ENCODE measurements at places on chromosomes 5 and 9.
A peak's percentile ranks its signal among the peaks of the same experiment; 100 is the strongest.

- no peak overlapping the region for H3K27ac ChIP-seq
- H3K4me1 ChIP-seq: no peaks in the 10 kb centered on the region
- no peak overlapping the region for H3K4me3 ChIP-seq
- H3K27me3 ChIP-seq: no peaks in the 10 kb centered on the region
Observed at GRCh38 chr5:98108497-98108896, 665.0 kb upstream of the RGMB start.

GRCh38 chr9:15482146-15482545, 28.6 kb downstream of the PSIP1 start:
- H3K27ac ChIP-seq: peak overlapping the region; percentile 41
- H3K4me3 ChIP-seq: no peak overlapping the region
- peaks cover 52% of the 10 kb centered on the region for H3K36me3 ChIP-seq
- peaks cover 26% of the 10 kb centered on the region for H3K4me1 ChIP-seq
- DNase-seq: no peak
- no peaks in the 10 kb centered on the region for H3K27me3 ChIP-seq

DNA sequence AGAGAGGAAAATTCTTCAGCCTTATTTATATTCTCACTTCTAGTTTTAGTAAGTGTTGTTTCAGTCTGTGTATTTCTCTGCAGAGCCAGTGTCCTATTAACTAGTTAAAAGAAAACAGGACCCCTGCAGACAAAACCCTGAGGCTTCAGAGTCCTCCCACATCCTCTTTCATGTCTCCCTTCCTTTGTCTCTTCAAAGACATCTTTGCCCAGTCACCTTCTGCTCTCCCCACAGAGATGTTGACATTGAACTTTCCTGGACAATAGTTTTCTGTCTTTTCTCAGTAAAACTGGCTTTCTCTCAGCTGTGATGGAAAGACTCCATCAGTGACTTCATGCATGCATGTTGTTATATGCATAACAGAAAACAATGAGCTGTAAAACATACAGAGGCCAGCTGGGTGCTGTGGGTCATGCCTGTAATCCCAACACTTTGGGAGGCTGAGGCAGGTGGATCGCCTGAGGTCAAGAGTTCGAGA, 20.2 kb downstream of the GRAMD2B start:
- DNase-seq: no peak
- H3K4me3 ChIP-seq: no peak overlapping the region
- H3K4me1 ChIP-seq: peaks cover 30% of the 10 kb centered on the region
- H3K36me3 ChIP-seq: peaks cover 3% of the 10 kb centered on the region

DNA sequence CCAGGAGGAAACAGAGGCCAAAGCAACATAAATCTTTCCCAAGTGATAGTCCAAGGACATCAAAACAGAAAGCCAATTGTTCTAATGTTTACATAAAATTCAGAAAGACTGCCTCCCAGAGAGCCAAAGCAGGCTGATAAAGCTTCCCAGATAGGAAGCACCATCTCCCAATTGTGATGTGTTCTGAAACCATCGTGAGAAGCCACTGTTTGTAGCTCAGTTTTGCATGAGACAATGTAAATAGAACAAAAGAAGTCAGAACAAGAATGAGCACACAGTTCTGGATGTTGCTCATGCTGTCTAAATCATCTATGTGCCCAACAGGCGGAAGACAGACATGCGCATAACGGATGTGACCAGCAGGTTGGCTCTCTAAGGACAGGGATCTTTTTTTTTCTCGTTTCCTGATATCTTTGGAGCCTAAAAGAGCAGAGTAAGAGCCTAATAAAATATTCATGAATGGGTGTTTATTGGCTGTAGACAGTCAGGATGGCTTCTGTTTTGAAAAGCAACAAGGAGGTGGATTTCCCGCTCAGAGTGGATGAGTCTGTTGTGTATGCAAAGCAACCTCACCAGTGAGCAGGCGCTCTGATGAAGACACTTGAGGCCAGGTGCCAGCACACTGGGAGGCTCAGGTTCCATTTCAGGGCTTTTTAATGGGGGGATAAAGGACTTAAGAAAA, 113.6 kb downstream of the GNA14 start:
- no peaks in the 10 kb centered on the region for H3K4me1 ChIP-seq
- H3K27ac ChIP-seq: no peak overlapping the region

DNA sequence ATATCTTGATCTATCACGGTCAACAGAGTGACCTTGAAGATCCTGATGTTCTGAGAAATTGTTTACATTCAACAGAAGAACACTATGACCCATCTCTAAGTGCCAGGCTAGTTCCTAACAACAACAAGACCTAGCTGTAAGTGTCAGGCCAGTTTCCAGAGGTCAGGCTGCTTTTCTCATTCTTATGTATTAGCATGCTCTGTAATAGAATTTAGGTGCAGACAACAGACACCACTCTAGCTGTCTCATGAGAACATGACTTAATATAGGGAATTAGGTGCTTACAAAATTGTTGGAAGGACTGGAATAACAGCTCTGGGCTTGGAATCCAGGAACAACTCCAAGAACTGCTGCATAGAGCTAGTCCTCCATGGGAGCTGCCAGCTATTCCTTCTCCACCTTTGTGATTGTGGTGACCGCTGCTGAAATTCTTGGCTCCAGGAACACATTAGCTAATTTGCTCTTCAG, 138.7 kb downstream of the SNX18 start:
- H3K4me1 ChIP-seq: peaks cover 4% of the 10 kb centered on the region
- no peak overlapping the region for H3K4me3 ChIP-seq
- no peaks in the 10 kb centered on the region for H3K27me3 ChIP-seq
- no peak overlapping the region for H3K27ac ChIP-seq

- H3K36me3 ChIP-seq: peaks cover 4% of the 10 kb centered on the region
- peaks cover 64% of the 10 kb centered on the region for H3K27me3 ChIP-seq
- H3K4me1 ChIP-seq: no peaks in the 10 kb centered on the region
- no peak overlapping the region for H3K27ac ChIP-seq
Observed at GRCh38 chr5:1745123-1745795, 54.4 kb downstream of the MRPL36 start.

DNA sequence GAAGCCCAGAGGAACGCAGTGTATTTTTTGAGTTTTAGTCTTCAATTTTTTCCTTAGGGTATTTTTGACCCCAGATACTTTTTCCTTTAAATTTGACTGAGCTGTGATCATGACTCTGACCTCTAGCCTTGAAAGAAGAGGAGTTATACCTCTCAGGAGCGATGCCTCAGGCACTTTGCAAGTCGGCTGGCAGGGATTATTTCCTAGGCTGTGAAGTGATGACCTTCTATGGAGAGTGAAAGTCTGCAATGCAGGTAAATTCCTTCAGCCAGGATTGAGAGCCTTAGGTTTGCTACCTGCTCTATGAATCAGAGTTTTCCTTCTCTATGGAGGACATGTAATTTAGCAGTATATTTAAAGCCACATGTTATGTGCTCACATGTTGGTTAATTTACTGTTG, 10.8 kb upstream of the NUDT12 start:
- no peak for DNase-seq
- no peak overlapping the region for H3K4me3 ChIP-seq

DNA sequence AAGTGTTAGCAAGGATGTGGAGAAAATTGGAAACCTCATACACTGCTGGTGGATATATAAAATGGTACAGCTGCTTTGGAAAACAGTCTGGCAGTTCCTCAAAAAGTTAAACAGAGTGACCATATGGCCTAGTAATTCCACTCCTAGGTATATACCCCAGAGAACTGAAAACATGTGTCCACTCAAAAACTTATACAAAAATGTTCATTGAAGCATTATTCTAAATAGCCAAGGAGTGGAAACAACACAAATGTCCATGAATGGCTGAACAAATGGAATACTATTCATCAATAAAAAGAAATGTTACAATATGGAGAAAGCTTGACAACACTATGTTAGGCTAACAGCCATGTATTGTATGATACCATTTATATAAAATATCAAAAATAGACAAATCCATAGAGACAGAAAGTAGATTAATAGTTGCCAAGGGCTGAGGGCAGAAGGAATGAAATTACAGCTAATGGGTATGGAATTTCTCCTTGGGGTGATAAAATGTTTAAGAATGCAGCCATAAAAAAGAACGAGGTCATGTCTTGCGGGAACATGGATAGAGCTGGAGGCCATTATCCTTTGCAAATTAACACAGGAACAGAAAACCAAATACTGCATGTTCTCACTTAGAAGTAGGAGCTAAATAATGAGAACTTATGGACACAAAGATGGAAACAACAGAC, 33.6 kb upstream of the FBP1 start:
- H3K27me3 ChIP-seq: peaks cover 1% of the 10 kb centered on the region
- no peak for DNase-seq
- H3K4me1 ChIP-seq: peaks cover 6% of the 10 kb centered on the region
- H3K4me3 ChIP-seq: no peak overlapping the region
- H3K27ac ChIP-seq: no peak overlapping the region
- H3K36me3 ChIP-seq: peaks cover 4% of the 10 kb centered on the region

DNA sequence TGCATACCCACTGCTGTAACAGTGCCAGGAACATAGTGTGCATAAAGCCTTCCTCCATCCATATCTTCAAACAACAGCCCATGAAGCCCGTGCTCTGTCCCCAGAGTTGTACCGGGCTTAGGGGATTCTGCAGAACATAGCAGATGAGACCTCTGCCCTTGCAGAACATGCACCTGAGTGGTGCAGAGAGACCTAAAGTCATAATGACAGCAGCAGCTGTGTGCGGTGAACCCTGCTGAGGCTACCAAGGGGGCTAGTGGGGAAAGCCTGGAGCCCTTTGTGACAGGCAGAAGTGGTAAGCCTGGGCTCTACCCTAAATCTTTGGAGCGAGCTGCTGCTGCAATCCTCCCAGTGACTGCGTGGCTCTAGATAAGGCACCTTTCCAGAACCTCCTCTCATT, 32.2 kb upstream of the BRD3 start:
- H3K4me3 ChIP-seq: no peak overlapping the region
- DNase-seq: no peak
- H3K4me1 ChIP-seq: peaks cover 3% of the 10 kb centered on the region
- peaks cover 26% of the 10 kb centered on the region for H3K27me3 ChIP-seq
- no peak overlapping the region for H3K27ac ChIP-seq

- DNase-seq: no peak
- no peaks in the 10 kb centered on the region for H3K4me1 ChIP-seq
- H3K4me3 ChIP-seq: no peak overlapping the region
- no peaks in the 10 kb centered on the region for H3K27me3 ChIP-seq
- peaks cover 2% of the 10 kb centered on the region for H3K36me3 ChIP-seq
Observed at GRCh38 chr5:32814620-32815019, 103.5 kb downstream of the NPR3 start.

DNA sequence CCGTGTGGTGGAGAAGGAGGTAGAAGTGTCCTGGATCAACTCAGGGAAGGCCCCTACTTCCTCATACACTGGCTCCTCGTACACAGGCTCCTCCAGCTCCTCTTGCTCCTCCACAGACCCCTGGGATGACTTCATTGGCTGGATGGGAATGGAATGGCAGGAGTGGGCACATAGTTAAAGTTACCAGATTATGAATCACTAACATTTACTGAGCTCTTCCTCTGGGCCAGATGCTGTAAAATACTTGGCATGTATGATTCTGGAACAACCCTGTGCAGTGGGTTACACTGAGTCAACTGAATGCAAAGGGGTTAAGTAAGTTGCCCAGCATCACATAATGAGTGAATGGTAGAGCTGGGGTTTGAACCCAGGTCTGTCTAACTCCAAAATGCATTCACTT, 3.1 kb upstream of the FCHSD1 start:
- peaks cover 27% of the 10 kb centered on the region for H3K4me1 ChIP-seq
- H3K4me3 ChIP-seq: no peak overlapping the region
- no peak overlapping the region for H3K27ac ChIP-seq
- H3K36me3 ChIP-seq: peaks cover 3% of the 10 kb centered on the region
- no peaks in the 10 kb centered on the region for H3K27me3 ChIP-seq

All from effector memory CD8-positive, alpha-beta T cell (primary cell).